ENCODE measurements at places on chromosomes 3 and 15.

DNA sequence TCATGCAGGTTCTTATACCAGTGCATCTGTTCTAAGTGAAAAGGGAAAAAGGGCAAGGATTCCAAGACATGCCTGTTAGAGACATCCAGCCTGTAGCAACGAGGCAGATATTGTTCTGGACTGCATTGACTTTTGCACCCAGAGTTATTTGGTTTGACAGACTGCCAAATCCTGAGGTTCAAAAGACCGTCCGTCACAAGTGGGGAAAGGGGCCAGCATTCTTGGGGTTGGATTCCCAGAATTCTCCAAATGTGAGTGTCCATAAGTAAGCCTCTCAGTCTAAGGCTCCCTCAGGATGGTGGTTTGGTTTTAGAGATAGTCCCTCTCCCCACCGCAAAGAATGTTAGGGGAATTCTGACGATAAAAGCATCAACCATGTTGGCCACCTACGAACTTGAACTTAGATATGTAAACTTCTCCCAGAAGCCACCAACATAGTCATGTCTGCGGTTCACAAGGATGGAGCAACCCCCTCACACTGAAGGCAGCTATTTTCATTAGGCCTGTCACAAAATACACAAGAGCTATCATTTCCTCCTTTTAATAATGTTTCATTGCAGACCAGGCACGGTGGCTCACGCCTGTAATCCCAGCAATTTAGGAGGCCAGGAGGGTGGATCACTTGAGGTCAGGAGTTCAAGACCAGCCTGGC, 13.6 kb upstream of the LACTB start:
- DNase-seq = no peak

- DNase-seq = no peak
These were observed 4.6 kb upstream of the CIDEC start for GRCh38 chr3:9884555-9885165.

DNA sequence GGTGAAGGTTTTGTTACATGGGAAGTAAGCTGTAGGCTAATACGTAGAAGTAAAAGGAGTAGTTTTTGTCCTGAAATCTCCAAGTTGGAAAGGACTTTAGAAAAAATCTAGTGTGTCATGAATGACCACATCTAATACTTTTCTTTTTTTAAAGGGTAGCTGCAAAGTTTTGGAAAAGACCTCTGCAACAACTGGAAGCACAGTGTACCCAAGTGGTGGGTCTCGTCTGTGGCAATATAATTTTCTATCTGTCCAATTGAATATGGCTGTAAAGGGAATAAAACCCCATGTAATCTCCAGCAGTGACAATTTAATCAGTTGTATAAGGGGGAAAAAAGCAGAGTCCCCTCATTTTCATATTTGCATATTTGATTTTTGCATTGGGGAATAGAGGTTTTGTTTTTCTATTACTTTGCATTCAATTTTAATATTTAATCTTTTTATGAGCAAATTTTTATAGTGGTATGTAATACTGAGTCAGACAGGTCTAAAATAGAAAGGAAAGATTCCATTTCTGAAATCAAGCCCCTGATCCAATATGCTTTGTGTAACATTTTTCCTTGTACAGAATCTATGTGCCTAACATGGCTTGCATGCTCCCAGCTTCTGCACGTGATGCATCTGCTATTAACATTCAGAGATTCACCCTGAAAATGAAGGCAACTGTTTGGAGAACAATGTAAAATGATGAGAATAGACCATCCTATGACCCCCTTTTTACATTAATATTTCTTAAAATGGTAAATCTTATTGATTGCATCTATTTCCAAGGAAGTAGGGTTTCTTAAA, 531.4 kb downstream of the ZIC1 start:
- no peak for DNase-seq

DNA sequence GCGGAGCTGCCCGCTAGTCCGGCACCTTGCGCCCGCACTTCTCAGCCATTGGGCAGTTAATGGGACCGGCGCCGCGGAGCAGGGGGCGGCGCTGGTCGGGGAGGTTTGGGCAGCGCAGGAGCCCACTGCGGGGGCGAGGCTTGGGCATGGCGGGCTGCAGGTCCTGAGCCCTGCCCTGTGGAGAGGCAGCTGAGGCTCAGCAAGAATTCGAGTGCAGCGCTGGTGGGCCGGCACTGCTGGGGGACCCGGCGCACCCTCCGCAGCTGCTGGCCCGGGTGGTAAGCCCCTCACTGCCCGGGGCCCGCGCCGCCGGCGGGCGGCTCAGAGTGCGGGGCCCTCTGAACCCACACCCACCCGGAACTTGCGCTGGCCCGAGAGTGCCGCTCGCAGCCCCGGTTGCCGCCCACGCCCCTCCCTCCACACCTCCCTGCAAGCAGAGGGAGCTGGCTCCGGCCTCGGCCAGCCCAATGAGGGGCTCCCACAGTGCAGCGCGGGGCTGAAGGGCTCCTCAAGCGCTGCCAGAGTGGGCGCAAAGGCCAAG, 835.0 kb downstream of the TBL1XR1 start:
- no peak for DNase-seq

GRCh38 chr3:196440041-196440537, 7.9 kb upstream of the UBXN7 start:
- no peak for DNase-seq

- no peak for DNase-seq
These were observed 74.3 kb upstream of the PLSCR4 start for GRCh38 chr3:146325170-146325569.

GRCh38 chr3:53166781-53167291, 5.8 kb downstream of the PRKCD start:
- DNase-seq = no peak

- DNase-seq = no peak
These were observed 1.2 kb upstream of the SPICE1 start for GRCh38 chr3:113516115-113516505.

DNA sequence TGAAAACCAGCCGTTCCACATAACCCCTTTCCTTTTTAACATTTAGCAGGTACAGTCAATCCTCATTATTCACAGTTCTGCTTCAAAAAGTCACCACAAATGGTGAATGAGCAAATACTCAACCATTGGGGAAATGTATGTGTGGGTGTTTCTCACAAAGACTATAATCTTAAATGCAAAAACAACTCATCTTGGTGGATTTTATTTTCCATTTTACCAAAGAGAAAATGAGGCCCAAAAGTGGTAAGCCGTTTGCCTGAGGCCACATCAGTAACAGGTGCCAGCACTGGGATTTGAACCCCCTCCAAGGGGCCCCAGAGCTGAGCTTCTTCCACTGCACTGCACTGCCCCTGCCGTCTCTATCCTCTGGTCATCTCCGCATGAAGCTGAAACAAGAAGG, 208.8 kb downstream of the OSBPL10 start:
- no peak for DNase-seq

DNA sequence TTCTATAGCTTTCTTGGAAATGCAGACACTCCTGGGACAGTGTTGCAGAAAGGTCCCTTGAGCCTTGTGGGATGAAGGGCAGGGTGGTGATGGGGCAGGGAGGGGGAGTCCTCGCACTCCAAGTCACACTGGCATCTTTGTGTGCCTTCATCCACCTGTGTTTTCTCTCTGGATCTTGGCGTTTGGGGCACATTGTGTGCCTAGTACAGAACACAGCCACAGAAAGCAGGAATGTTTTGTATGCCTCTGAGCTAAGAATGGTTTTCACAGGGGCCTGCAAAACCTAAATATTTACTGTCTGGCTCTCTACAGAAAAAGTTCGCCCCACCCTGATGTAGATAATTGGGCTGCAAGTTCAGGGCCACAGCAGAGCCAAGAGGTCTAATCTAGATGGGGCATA, 5.7 kb downstream of the MYZAP start:
- DNase-seq = no peak

DNA sequence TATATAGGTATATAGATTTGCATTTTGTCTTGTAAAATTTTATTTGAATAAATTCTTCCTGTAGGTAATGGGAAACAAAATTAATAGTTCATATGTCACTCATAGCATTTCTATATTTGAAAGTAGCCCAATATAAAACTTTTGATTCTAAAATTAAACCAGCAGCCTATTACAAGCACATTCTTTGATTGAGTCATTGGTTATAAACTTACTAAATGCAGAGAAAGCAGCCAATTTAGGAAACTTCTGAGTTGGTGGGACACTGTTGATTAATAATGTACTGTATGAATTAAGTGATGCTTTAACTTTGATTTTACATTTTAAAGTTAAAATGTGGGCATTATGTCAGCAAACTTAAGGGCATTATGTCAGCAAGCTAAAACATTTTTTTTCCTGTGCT, 34.5 kb downstream of the NR1D2 start:
- no peak for DNase-seq

DNA sequence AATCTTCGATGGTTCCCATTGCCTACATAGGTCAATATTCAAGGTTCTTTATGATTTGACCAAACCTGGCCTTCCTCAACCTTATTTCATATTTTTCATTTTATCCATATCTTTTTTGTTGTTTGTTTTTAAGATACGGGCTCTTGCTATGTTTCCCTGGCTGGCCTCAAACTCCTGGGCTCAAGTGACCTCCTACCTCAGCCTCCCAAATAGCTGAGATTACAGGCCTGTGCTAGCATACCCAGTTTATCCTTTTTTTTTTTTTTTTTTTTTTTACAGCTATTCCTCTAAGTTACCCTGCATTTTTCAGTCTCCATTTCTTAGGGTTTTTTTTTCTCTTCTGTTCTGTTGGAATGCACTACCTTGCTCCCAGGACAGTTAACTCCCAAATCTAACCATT, 14.5 kb downstream of the ZNF609 start:
- DNase-seq = no peak

GRCh38 chr3:130838898-130839600, 54.8 kb upstream of the ATP2C1 start:
- no peak for DNase-seq

- no peak for DNase-seq
These were observed 25.5 kb downstream of the FAN1 start for GRCh38 chr15:30929064-30929669.

GRCh38 chr3:140651287-140651686, 26.6 kb upstream of the TRIM42 start:
- no peak for DNase-seq
